ENCODE measurements at places on chromosomes 3 and 15. TPM values are rescaled to one million over a fixed set of nuclear protein-coding genes. Genes with fewer than 3 reads are reported as not detected.
A peak's percentile ranks its signal among the peaks of the same experiment; 100 is the strongest.

GRCh38 chr15:36594556-36595090 is 15.2 kb downstream of the CDIN1 start:
- H3K27ac ChIP-seq: no peak overlapping the region
- no peaks in the 10 kb centered on the region for H3K4me1 ChIP-seq
- H3K36me3 ChIP-seq: no peaks in the 10 kb centered on the region
- no peaks in the 10 kb centered on the region for H3K27me3 ChIP-seq
- no peak for DNase-seq

DNA sequence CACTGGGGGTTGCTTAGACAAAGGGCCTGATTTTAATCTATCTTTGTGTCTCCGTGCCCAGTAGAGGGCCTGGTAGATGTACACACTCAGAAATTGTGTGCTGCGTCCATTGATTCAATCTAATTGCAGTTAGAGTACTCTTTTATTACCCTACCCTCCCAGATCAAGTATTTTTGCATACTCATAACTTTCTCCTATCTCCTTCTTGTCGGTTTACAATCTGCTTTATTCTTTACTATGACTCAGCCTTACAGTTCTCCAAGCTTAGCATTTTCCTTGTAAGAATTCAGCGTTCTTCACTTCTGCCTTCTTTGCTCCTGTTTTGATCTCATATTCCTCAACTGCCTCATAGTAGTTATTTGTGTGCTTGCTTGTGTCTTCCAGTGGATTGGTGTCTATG is 124.5 kb upstream of the ARRDC4 start:
- no peak overlapping the region for H3K4me3 ChIP-seq
- no peaks in the 10 kb centered on the region for H3K36me3 ChIP-seq
- no peaks in the 10 kb centered on the region for H3K4me1 ChIP-seq
- H3K27ac ChIP-seq: no peak overlapping the region
- DNase-seq: no peak

- no peaks in the 10 kb centered on the region for H3K36me3 ChIP-seq
- no peak overlapping the region for H3K4me3 ChIP-seq
- peaks cover 67% of the 10 kb centered on the region for H3K4me1 ChIP-seq
- peak overlapping the region; percentile 74 for H3K27ac ChIP-seq
- no peaks in the 10 kb centered on the region for H3K27me3 ChIP-seq
Measured at GRCh38 chr3:177591379-177591778, 394.1 kb upstream of the TBL1XR1 start.

The TRH gene
- not detected for total RNA-seq

DNA sequence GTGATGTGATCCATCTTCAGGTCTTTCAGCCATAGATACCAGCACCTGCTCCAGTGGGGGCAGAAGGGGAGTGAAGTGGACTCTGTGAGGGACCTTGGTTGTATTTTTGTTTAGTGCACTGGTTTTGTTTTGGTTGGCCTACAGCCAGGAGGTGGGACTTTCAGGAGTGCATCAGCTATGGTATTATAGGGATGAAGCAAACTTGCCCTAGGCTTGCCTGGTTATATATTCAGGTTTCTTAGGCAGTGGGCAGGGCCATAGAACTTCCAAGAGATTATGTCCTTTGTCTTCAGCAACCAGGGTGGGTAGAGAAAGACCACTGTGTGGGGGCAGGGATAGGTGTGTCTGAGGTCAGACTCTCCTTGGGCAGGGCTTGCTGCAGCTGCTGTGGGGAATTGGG is 337.3 kb upstream of the SGO1 start:
- no peak overlapping the region for H3K27ac ChIP-seq
- H3K4me1 ChIP-seq: no peaks in the 10 kb centered on the region
- H3K27me3 ChIP-seq: no peaks in the 10 kb centered on the region

Data from body of pancreas (tissue), 4 donors.